Myocyte (in vitro differentiated cells): ENCODE measurements at places on chromosomes 2 and 18.

DNA sequence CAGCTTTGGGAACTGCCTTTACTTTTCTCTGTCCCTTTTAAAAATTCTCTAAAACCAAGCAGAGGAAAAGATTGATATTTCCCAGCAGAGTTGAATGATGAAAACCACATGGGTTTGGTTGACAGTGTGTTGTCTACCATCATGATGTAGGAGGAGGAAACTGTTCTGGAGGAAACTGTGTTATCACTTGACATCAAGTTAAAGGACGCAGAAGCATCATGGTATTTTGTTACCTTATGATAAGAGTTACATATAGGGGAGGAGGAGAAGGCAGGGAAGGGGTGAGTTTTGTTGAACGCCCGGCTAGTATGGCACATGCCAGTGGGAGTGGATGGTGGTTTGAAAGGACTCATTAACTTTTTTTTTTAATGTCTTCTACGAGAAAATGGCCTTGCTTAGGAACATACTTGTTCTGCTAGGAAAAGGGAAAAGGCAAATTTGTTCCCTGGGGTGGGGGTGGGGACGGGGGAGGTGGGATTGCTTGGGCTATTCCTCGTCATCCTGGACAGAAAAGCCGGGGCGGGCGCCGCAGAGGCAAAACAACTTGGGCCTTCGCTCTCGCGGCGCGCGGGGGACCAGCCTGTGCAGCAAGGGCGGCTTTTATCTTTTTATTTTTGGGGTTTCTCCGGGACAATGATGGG lies 766 bp downstream of the TMEM17 start:
- DNase-seq = no peak

DNA sequence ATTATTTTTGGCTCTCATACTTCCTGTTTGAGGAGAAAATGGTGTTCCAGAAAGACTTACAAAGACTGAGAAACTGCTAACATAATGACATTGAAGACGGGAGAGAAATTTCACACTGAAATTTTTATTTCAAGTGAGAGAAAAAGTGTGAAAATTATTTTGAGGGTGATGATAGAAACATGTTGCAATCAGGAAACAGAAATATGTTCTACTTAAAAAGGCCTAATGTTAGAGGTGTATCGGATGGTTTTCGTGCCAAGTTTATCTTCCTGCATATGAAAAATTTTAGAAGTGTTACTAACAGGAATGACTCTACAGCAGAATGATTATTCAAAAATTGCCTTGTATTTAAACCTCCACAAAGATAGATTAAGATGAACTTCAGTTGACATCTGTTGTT lies 50.5 kb downstream of the KCNE4 start:
- no peak for DNase-seq

GRCh38 chr2:33958591-33958990 lies 359.5 kb upstream of the FAM98A start:
- no peak for DNase-seq

DNA sequence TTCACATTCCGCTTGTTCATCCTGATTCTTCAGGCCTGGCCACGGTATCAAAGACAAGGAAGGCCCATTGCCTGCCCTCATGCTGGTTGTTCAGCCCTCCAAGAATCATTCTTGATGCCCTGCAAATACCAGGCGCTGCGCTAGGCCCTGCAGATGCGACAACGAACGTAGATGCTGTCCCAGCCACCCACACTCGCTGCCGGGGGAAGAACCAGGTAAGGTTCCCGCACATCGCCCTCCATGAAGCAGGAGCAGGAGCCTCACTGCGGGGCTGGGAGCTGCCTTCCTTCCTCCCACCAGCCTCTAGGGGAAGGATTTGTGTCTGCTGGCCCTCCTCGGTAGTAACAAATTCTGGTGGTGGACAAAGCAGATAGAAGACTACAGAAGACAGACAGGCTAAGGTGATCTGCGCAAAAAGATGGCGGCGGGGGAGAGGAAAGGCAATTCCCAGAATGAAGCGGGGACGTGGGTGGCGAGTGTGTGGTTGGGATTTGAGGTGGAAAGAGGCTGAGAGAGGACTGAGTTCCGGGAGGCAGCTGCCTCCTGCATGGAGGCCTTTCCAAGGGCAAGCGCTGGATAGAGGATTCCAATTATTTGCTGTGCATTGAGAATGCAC lies 19.8 kb upstream of the GPR55 start:
- no peak for DNase-seq

- DNase-seq = no peak
Measured at GRCh38 chr2:164810843-164811242, 30.8 kb downstream of the COBLL1 start.

GRCh38 chr2:51145761-51146160 lies 113.8 kb upstream of the NRXN1 start:
- no peak for DNase-seq

DNA sequence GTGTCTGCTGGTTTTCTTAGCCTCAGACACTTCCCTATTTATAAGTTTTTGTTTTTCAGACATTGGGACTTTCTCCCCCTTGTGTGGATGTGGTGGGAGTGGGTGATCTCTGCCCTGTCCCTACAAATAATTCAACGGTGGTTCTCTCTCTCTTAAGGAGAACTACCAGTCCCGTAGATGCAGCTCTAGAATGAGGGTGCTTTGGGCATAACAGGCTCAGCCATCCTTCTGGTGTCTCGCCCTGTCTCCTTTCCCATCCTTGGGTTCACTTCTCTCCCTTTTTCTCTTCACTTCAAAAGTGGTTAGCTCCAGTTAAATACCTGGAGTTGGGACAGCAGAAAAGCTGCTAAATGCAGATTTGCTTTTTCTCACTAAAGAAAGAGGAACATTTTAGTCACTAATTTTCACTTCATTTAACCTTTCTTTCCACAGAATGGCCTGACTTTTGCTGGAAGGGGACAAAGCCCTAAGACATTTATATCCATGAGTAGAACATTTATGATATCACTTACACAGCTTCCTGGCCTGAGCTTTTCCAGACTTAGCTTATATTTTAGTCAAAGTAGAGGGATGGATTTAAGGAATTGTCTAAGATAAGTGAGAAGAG lies 121.2 kb upstream of the CXCR4 start:
- DNase-seq = no peak

DNA sequence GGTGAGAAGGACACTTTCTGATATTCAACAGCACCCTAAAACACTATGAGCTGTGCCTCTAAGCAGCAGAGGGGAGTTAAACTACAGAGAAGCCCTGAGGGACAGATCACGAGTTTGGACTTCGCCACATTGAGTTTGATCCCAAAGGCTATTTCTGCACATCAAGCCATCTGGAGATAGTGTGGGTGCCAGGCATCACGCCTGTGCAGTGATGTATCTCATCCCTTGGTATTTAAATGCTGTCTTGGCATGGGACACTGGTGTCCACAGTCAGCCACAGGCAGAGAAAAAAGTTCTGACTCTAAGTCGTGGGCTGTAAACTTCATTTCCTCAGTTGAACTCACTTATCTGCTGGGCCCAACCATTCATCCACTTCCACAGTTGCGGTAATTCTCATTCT lies 742.3 kb upstream of the CELF4 start:
- DNase-seq = no peak

DNA sequence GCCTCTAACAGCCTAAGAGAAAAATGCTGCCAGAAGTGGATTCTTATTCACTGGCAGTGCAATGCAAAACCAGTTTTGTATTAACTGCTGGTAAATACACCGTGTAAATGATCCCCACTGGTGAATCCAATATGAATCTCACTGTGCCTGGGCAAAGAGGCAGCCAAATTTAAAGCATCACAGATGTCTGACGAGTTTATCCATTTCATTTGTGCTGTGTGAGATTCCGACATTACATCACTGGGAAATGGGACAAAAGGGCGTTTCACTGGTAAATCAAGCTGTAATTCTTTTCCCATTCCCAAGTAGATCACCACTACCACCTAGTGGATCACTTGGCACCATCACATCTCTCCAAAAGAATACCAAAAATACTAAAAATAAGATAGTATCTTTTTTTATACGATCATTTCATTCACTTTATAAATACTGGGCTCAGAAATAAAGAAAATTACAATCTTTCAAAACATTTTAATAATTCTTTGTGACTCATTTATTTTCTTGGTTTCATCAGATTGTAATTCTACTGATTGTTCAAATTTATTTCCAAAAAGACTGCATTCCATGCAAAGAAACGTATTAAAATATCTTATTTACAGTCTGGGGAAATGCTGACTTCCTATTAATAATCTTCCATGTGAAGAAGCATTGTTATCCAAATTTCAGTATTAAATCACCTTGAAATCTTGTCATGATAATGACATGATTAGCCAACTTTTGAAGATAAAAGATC lies 125.6 kb downstream of the GRB14 start:
- peak; percentile 71 for DNase-seq

GRCh38 chr18:79393635-79394533 lies 1.8 kb upstream of the NFATC1 start:
- peak; percentile 74 for DNase-seq

DNA sequence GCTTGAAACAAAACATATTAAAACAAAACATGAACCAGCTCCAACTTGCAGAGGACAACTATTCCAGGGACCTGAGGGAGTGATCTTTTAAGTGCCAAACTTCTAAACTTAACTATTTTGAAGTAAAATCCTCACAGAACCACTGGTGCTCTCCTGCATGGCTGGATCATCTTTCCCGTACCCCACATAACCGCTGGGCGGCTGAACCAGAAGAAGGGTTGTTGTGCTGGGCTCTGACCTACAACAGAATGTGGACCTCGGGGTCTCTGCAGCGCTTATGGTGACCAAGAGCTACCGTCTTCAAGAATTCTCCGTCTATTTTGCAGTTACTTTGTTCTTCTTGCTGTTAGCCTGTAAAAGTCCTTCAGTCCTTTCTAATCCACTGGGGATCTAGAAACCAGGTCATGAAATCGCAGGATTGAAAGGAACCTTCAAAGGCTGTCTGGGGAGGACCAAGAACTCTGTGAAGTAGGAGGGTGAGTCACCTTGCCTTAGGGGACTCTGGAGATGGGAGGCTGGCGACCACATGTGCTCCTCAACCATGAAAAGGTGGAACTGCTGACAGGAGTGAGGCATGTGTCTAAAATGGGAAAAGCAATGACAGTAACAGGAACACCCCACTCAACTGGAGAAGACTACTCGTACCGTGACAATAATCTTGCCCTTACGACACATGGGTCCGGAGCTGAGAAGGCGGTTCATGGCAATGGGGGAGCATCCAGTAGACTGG lies 46.6 kb downstream of the HDLBP start:
- peak; percentile 47 for DNase-seq
